Suppressor macrophage treated with lipopolysaccharide for 4 hours (primary cell): ENCODE measurements at places on chromosomes 16 and 17.
A peak's percentile ranks its signal among the peaks of the same experiment; 100 is the strongest.

DNA sequence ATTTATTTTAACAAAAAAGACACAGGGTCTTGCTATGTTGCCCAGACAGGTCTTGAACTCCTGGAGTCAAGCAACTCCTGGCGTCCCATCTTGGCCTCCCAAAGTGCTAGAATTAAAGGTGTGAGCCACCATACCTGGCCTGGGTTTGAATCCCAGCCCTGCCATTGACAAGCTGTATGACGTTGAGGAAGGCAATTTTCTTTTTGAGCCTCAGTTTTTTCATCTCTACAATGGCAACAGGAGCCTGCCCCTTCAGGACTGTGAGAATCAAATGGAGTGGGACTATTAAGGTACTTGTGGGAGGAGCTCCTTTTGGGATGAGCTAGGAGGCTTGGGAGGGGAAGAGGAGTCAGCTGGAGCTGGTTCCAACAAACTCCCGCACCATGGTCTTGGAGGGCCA lies 6.2 kb downstream of the RARA start:
- DNase-seq = no peak

DNA sequence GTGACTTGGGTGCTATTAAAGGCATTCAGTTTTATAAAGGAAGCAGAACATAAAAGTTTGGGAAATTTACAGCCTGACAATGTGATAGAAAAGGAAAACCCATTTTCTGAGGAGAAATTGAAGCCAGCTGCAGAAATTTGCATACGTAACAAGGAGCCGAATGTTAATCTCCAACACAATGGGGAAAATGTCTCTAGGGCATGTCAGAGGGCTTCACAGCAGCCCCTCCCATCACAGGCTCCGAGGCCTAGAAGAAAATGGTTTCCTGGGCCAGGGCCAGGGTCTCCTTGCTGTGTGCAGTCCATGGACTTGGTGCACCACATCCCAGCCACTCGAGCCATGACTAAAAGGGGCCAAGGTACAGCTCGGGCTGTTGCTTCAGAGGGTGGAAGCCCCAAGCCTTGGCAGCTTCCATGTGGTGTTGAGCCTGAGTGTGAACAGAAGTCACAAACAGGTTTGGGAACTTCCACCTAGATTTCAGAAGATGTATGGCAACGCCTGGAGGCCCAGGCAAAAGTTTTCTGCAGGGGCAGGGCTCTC lies 23.9 kb upstream of the TOM1L1 start:
- DNase-seq = no peak

DNA sequence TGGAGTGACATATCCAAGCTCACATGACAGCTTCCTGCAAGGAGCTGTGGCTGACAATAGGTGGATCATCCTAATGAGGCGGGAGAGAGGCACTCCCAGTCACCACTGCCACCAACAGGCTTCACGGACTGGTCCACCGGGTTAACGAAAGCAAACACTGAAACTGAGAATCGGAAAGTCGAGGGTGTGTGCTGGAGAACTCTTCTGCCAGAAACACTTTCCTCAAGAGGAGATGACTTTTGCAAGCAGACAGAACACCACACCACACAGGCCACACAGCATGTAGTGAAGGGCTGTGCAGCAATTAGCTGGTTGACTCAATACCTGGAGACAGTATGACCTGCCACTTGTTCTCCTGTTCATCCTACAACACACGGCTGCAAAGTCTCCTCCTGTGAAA lies 53.0 kb upstream of the DNAJA2 start:
- no peak for DNase-seq

DNA sequence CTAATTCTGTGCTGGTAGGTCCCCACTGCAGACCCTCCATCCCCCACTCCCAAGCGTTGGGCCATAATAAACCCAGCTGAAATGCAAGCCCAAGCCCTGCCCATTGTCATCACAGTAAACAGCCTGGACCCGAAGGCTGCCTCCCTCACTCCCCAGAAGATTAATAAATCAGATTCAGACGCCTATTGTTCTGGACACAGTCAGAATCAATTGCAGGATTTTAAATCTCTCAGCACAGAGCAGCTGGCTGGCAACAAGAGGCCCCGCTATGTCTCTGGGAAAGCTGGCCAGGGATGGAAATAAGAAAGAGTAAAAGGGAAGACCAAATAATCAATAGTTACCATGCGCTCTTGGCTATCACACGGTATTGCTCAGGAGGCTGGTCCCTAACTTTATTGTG lies 93.9 kb downstream of the C17orf67 start:
- no peak for DNase-seq

DNA sequence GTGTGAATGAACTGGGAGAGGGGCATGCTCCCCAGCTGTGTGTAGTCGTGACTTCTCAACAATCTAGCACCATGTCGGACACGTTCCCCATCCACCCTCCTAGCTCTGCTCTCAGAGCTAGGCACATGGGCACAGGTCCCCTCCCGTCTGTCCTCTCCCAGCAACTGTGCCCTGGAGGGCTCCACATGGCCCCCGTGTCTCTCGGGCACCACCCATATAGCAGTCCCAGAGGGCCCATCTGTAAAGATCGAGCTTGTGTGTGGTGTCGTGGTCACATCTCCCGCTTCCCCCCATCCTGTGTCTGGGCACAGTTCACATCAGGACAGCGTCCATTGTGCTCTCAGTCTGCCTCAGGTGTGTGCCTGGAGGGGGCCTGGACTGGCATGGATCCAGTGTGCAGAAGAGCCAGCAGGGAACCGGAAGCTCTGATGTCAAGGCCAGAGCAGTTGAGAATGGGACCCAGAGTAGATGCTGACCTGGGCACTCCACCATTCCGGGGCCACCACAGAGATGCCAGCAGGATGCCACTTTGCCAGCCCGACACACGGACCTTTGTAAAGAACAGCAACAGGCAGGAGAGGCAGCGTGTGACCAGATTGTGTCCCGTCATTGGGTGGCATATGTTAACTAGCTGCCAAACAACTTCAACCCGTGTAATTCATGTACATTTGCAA lies 55.7 kb downstream of the MARF1 start:
- no peak for DNase-seq

DNA sequence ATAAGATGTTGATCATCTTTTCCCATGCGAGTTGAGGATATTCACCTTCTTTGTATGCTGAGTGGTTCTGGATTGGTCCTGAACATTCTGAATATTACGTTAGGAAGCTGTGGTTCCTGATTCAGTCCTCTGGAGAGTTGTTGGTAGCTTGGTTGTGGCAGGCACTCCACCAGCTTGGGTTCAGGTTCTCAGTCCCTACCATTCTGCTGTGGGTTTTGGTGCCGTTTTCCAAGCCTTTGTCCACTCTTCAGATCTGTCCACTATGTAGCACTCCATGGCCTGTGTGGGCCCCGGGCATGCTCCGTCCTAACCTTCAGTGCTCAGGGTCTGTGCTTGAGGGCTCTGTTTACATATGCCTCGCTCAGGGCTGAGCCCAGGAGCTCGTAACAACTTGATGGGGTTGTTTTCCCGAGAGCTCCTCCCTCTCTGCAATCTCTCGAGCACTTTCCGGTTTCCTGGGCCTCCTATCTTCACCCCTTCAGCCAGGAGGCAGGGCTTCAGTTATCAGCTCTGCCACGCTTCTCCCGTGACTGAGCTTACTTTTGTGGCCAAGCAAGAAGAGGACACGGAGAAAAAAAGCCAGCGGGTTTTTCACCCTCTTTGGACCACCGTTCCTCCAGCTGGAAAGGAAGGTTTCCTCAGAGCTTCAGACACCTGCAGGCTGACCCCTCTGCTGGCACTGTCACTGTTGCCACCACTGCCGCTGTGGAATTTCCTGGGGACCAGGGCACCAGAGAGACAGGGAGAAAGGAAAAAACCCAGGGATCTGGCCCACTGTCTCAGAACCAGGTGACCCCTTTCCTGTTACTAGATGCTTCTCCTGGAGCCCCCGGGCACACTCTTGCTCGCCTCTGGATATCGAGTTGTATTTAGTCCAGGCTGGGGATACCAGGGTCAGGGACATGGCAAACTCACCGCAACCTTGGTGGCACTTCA lies 19.6 kb downstream of the KIAA0513 start:
- no peak for DNase-seq

GRCh38 chr17:18248811-18249210 lies 9.7 kb downstream of the FLII start:
- DNase-seq = no peak

DNA sequence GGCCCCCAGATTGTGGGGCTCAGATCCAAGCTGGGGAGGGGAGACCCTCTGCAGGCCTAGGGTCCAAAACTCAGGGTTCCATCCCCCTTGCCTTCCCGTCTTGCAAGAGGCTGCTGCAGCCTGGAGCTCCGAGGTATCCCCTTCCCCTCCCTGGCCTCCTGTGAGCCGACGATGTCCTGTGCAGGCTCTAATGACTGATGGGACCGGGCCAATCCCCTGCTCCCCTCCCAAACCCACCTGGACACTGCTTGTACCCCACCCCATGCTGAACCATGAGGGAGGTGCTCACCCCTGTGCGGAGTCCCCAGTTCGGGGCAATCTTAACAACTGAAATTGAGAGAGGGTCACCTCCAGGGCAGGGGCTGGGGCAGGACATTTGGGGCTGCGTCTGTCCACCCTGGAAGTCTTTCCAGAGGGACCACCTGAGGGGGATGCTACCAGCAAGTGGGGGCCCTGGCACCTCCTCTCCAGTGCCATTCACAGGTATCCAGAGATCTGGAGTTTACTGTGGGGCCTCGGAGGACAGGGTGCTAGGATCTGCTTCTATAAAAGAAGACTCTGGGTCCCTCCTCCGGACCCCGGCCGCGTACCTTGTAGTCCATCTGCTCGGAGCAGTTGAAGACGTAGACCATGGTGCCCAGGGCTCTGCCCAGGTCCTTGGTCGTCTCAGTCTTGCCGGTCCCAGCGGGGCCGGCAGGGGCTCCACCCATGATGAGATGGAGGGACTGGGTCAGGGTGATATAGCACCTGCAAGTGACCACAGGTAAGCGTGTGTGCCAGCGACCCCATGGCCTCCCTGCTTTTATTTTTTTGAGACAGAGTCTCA lies 77.3 kb downstream of the DNAH17 start:
- no peak for DNase-seq

- no peak for DNase-seq
Observed at GRCh38 chr17:11747441-11747840, 149.2 kb downstream of the DNAH9 start.

- DNase-seq = no peak
Observed at GRCh38 chr17:8117980-8118768, at the start of gene ALOXE3. ALOXE3 (minus strand) TSS chr17:8118514; CDS start chr17:8117990, 524 bp downstream.

DNA sequence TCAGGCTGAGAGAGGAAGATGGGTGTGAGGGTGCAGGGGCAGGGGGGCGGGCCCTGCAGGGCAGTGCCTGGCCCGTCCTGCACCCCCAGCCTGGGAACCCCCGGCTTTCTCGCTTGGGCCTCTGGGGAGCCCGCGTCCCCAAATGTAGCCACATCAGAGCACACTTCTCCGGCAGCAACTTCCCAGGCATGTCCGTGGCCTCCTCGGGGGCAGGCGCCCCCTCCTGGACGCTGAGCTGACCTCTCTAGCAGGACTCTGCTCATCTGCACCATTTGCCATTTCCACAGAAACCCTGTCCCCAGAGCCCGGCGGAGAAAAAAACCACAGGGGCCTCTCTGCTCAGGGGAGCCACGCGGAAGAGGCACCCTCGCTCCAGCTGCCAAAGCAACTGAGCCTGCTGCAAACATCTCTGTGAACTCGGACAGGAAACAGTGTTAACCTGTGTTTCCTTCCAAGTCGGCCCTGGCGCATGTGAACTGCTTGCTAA lies 63.4 kb downstream of the KLHDC4 start:
- DNase-seq = peak; percentile 39

- DNase-seq = no peak
Observed at GRCh38 chr16:3698941-3699340, 18.4 kb downstream of the TRAP1 start.

DNA sequence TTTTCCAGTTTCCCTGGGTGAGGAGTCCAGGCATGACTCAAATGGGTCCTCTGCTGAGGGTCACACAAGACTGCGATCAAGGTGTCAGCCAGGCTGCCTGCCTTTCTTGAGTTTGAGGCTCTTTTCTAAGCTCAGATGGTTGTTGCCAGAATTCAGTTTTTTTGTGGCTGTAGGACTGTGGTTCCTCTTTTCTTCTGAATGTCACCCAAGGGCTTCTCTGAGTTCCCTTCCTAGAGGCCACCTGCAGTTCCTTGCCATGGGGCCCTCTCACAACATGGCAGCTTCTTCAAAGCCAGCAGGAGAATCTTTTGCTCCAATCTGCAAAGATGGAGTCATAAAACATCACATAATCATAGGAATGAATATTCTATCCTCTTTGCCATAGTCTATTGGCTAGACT lies 17.5 kb downstream of the LIMD2 start:
- no peak for DNase-seq

DNA sequence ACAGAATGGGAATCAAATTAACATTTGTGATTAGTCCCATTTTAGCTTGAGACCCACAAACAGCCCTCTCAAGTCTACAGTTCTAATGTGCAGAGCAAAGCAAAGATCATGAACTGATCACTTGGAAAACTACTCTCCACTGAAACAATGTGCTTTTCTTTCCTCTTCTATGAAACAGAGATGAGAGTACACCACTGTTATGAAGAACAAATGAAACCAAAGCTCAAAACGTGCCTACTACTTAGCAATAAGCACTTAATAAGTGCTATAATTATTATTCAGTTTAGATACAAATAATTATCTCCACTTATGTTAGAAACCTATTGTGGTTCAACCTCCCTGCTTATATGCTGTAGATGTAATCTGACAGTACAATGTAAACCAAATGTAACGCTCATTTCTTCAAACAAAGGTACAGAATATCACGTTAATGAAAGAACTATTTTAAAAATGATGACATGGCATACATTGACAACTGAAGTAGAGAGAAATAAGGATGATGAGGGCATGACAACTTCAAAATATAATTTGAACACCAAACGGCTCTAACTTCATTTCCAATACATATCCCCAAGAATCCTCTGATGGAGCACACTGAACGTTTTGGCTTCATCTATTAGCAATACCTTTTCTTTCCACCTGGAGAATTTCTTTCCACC lies 2.0 kb downstream of the VPS35 start:
- no peak for DNase-seq

- DNase-seq = no peak
Observed at GRCh38 chr17:42706732-42707131, 24.4 kb downstream of the CNTNAP1 start.

DNA sequence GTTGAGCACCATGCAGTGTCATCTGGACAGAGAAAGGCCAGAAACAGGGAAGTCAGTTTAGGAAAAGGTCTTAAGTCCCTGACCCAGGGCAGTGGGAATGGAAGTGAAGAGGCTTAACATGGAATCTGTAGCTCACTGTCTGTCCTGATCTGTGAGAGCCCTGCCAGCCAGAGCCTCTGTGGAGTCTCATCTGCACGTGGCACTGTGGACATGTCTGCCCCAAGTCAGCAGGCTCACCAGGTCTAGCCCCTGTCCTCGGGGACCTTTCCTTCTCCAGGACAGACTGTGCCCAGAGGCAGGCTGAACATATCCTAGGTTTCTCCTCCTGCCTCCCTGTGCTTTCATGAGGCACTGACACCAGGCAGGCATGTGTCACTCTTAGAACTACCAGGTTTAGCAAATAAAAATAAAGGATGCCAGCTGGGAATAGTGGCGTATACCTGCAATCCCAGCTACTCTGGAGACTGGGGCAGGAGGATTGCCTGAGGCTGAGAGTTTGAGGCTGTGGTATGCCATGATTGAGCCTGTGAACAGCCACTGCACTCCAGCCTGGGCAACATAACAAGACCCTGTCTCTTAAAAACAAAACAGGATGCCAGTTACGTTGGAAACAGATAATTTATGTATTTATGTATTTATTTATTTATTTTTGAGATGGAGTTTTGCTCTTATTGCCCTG lies 22.4 kb downstream of the UNK start:
- no peak for DNase-seq
